ENCODE measurements at places on chromosomes 13 and 19.

GRCh38 chr13:99228737-99229691, 28.4 kb downstream of the UBAC2 start:
- no peak for DNase-seq

- no peak for DNase-seq
Observed at GRCh38 chr19:47362321-47362720, 13.2 kb downstream of the DHX34 start.

DNA sequence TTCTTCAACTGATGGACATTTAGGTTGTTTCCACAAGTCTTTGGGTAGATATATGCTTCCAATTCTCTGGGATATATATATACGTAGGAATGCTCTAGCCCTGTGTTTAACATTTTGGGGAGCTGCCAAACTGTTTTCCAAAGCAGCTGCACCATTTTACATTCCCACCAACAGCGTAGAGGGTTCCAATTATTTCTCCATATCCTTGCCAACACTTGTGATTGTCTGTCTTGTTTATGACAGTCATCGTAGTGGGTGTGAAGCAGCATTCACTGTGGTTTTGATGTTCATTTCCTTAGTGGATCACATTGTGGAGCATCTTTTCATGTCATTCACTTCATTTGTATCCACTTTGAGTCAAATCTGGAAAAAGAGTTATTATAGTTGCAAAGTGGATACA, 4.7 kb upstream of the CBLC start:
- no peak for DNase-seq

DNA sequence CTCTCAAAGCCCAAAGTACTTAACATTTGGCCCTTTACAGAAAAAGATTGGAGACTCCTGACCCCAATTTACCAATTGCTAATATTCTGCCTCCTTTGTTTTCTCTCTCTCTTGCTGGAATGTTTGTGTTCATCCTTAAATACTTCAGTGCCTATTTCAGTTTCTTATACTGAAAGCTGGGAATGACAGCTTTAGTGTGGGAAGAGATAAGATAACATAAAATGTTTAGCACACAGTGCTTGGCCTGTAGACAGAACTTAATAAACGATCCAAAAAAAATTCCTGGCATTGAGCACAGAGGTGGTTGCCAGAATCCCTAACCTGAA, 3.0 kb upstream of the PLEKHF1 start:
- no peak for DNase-seq

DNA sequence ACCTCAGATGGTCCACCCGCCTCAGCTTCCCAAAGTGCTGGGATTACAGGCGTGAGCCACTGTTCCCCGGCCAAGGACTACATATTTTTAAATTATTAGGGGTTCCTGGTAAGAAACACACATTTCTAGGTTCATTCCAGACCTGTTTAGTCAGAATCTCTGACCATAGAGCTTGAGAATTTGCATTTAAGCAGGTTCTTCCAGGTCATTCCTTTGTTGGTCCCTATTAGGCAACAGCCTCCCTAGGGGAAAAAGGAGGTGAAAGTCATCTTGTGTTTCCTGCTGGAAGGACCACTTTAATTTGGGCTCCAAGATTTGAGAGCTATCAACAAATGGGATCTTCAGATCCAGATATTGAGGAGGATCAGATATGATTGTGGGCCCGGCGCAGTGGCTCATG, 16.3 kb downstream of the S1PR2 start:
- DNase-seq, result no peak

- DNase-seq, result no peak
Observed at GRCh38 chr13:39952249-39953233, 297.1 kb downstream of the COG6 start.

DNA sequence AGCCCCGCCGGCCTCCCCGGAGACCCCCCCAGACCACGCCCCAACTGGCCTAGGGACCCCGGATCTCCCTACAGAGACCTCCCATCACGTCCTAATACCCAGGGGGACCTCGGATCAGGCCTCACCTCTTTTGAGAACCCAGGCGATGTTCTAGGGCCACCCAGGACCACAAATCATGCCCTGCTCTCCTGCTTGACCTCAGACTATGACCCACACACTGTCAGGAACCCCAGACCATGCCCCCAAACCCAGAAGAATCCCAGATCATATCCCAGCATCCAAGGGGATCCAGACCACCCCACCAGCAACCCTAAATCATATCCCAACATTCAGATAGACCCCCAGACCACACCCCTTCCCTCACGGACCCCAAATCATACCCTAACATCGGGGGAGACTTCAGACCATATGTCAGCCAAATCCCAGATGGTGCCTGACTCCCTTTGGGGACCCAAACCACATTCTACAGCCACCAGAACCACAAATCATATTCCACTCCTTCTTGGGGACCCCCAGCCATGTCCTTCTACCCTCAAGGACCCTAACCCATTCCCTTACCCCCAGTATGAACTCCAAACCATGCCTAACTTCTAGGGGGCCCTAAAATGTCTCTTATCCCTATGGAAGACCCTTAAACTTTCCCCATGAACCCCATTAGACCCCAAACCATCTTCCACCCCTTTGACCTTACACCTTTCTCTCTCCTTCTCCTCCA, 611 bp upstream of the LRFN1 start:
- DNase-seq, result no peak

Data from NCI-H1417 treated with DMSO at 0.1 percent for 48 hours (cell line).